ENCODE measurements at places on chromosomes 12 and 14.

GRCh38 chr12:64837427-64837826, 13.0 kb downstream of the TBC1D30 start:
- no peak for DNase-seq

- no peak for DNase-seq
These were observed 99.0 kb downstream of the GARIN6 start for GRCh38 chr12:99746538-99746937.

GRCh38 chr12:29889737-29890136, 106.0 kb upstream of the TMTC1 start:
- DNase-seq: no peak

GRCh38 chr12:67634303-67634761, 14.2 kb upstream of the DYRK2 start:
- DNase-seq: no peak

- no peak for DNase-seq
These were observed 49.7 kb downstream of the TSPAN11 start for GRCh38 chr12:30976206-30976605.

DNA sequence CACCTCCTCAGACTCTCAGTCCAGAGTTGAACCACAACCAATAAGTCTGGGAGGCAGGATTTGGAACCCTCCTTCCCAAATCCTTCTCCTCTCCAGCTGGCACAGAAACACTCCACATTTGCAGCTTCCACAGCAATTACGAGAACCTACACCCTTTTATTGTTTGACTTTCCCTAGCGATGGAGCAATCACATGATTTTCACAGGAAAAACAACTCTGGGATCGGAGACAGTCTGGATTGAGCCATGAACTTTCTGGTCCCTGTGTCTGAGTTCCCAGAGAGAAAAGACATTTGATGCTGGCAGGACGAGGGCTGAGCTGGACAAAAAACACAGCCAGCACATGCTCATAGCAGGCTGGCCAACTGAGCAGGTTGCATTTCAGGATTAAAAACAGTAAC, 49.0 kb upstream of the STON2 start:
- no peak for DNase-seq

GRCh38 chr14:74299061-74299545, 3.6 kb downstream of the ABCD4 start:
- no peak for DNase-seq

DNA sequence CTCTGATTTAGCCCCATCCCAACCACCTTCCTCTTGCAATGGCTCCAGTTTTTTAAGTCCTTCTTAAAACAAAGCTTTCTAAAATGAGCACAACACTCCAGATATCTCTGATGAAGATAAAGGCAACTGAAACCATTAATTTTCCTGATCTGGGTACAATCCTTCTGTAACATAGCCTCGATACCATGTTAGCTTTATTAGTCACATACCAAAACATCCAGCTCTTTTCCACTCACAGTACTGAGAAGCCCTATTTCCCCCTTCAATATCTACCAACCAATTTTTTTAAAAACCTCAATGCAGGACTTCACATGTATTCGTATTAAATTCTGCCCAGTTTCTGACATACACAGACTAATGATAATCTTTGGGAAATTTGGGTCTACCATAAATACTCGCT, 105.9 kb downstream of the MED13L start:
- DNase-seq: no peak

- DNase-seq: no peak
These were observed 7.8 kb downstream of the LHX5 start for GRCh38 chr12:113463746-113464451.

DNA sequence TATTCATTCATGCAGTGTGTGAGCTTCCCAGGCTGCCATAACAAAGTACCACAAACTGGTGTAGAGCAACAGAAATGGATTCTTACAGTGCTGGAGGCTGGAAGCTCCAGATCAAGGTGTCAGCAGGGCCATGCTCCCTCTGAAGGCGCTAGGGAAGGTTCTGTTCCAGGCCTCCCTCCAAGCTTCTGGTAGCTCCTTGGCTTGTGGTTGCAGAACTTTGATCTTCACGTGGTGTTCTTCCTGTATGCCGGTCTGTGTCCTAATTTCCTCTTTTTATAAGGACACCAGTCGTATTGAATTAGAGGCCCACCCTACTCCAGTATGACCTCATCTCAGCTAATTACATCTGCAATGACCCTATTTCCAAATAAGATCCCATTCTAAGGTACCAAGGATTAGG, 3.1 kb downstream of the OTUB2 start:
- DNase-seq: no peak

DNA sequence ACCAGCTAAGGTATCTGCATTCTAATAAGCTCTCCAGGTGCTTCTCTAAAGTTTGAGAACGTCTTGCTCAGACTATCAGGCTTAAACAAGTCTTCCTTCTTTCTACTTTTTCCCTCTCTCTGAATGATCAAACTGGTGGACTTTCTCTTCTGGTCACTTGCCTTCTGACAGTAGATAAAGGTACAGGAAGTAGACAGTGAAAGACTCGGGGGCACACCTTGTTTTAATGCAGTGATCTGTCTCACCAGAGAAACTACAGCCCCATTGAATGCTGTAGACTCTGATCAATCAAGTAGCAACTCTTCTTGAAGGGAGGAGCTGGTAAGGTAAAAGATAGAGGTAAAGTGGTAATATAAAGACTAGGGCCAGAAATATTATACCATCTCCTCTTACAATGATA, 48.1 kb upstream of the ATXN7L3B start:
- no peak for DNase-seq

DNA sequence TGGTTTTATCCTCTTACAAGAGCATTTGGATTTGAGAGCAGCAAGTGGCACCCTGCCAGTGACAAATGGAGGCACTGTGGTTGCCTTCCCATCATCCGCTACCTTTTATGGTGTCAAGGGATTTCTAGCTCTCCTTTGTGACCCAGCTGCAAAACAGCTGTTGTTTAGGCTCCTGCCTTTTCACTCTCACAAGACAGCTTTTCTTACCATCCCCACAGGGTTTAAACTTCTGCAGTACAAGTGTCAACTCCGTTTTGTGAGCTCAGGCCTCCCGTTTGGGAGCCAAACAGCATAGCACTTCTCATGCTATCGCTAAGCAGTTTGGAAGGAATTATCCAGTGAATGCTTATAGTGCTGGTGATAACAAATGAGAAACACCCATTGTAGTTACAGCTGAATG, 331.4 kb downstream of the TMTC2 start:
- DNase-seq: no peak

DNA sequence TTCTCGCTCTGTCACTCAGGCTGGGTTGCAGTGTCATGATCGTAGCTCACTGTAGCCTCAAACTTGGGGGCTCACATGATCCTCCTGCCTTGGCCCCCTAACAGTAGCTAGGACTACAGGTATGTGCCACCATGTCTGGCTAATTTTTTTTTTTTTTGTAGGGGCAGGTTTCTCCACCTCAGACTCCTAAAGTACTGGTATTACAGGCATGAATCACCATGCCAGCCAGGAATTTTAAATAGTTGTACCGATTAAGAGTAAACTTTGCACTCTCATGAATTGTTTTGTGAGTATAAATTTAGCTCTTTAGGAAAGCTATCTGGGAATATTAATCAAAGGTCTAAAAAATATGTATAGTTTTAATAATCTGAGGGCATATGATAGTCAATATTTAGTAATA, 25.5 kb downstream of the YEATS4 start:
- no peak for DNase-seq

DNA sequence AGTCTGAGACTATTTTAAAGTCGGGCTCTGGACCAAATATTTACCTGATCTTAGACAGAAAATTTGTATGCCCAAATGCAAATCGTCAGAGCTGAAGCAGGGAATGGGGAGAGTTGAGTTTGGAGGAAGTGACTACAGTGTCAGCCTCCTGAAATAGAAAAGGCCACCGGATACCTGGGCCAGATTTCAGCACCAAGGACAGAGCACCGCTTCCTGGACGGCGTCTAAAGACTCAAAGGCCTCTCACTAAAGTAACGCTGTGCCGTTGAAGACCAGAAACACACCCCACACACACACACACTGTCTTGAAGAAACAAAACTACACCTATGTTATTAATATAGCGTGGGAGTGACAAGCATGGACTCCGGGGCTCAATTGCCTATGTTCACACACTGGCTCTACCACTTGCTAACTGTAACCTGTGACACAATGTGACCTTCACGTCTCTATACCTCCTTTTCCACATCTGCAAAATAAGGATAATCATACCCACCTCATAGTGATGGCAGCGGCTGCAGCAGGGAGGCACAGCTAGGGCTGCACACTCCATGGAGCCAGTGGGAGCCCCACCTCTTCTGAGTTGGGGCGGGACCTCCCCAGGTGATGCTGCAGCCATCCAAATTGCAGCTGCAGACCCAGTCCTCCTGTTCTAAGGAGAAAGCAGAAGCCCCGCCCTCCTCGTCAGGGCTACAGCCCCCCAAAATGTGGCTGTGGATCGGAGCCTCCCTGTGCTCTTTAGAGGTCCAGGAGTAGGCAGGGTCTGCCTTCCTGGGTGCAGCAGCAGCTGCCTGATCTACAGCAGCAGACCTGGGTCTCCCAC, 35.6 kb downstream of the KRT76 start:
- DNase-seq: peak; percentile 50
